ENCODE measurements at places on chromosomes 4 and X. TPM values are rescaled to one million over a fixed set of nuclear protein-coding genes. Genes with fewer than 3 reads are reported as not detected.

IL13RA2 gene
- not detected for total RNA-seq

ZNF185 gene
- 0.75 TPM for total RNA-seq

DGKK gene
- not detected for total RNA-seq

LUZP4 gene
- not detected for total RNA-seq

PPARGC1A gene
- not detected for total RNA-seq

RASGEF1B gene
- total RNA-seq: 3.4 TPM

SSX1 gene
- total RNA-seq: not detected

LDB2 gene
- total RNA-seq: not detected

PNMA5 gene
- total RNA-seq: 0.33 TPM

ESX1 gene
- total RNA-seq: not detected

ASB5 gene
- total RNA-seq: not detected

TRIML2 gene
- total RNA-seq: not detected

TMEM150C gene
- not detected for total RNA-seq

PFKFB1 gene
- 0.45 TPM for total RNA-seq

CHM gene
- total RNA-seq: 16.1 TPM

TKTL2 gene
- not detected for total RNA-seq

GYG2 gene
- total RNA-seq: not detected

UGT2B11 gene
- total RNA-seq: not detected

CD38 gene
- 128 TPM for total RNA-seq

RIBC1 gene
- 1.3 TPM for total RNA-seq

XG gene
- total RNA-seq: not detected

RS1 gene
- total RNA-seq: not detected

COX7B2 gene
- total RNA-seq: not detected

UGT2B28 gene
- not detected for total RNA-seq

ZDHHC15 gene
- not detected for total RNA-seq

CLCN5 gene
- total RNA-seq: 3.0 TPM

SEC31A gene
- total RNA-seq: 108 TPM

DOK7 gene
- total RNA-seq: not detected

HTR2C gene
- not detected for total RNA-seq

ATOH1 gene
- not detected for total RNA-seq

SPOCK3 gene
- total RNA-seq: not detected

NR3C2 gene
- total RNA-seq: 5.0 TPM

RAB9B gene
- total RNA-seq: 0.35 TPM

VSIG1 gene
- total RNA-seq: 5.0 TPM

NAT8L gene
- total RNA-seq: 0.08 TPM

NEUROG2 gene
- total RNA-seq: not detected

LEF1 gene
- total RNA-seq: 68.2 TPM

AVPR2 gene
- not detected for total RNA-seq

PLAC8 gene
- 182 TPM for total RNA-seq

XKRX gene
- 0.35 TPM for total RNA-seq

GABRG1 gene
- not detected for total RNA-seq

QRFPR gene
- total RNA-seq: not detected

PCDH18 gene
- total RNA-seq: 0.18 TPM

LPAR4 gene
- total RNA-seq: 0.08 TPM

APLN gene
- 0.15 TPM for total RNA-seq
